Thoracic aorta (tissue), 2 donors: ENCODE measurements at places on chromosomes 5 and 9. TPM values are rescaled to one million over a fixed set of nuclear protein-coding genes. Genes with fewer than 3 reads are reported as not detected.

The SHISAL2B gene
- total RNA-seq: not detected

- DNase-seq: no peak
These were observed 38.0 kb upstream of the F2R start for GRCh38 chr5:76677849-76678472.

The TERT gene
- not detected for total RNA-seq

DNA sequence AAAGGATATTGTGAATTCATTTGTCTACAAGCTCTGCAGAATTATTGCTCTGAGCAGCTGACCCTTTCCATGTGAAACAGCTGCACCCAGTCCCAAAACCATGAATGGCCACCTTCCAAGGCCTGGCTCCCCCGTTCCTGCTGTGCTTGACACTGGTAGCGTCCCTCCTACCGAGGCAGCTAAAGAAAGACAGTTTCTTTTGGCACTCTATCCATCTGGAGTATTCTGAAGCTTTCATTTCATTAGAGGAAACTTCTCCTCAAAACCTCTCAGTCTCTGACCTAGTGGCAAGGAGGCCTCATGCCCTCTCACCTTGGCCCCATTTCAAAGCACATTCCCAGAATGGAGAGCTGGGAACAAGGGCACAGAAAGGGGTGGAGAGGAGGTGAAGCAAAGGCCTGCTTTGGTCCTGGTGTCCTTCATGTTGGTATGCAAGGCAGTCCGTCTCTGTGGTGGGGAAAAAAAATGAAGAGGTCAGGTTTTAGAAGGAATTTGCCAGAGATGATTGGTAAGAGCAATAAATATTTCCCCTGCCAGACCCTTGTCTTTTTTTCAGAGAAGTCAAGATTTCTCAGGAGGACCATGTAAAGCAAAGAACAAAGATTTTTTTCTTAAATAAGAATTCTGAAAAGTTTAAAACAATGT, 232.0 kb downstream of the RFK start:
- DNase-seq: no peak

DNA sequence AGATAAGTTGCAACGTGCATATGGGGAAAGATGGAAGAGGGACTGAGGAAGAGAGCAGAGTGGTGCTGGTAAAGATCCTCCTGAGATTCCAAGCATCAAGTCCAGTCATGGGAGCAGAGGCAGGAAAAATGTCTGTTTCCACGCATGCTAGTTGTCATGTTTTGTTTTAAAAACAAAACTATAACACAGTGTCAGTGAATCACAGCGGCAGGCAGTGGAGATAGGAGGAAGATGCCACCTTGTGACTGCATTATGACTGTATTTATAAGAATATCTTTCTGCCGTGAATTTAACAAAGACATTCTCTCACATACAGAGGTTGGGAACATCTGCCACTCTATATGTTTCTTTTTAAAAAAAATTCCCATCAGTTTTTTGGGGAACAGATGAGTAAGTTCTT, 3.7 kb upstream of the SVEP1 start:
- DNase-seq: no peak

The RANBP6 gene
- 23.6 TPM for total RNA-seq

DNA sequence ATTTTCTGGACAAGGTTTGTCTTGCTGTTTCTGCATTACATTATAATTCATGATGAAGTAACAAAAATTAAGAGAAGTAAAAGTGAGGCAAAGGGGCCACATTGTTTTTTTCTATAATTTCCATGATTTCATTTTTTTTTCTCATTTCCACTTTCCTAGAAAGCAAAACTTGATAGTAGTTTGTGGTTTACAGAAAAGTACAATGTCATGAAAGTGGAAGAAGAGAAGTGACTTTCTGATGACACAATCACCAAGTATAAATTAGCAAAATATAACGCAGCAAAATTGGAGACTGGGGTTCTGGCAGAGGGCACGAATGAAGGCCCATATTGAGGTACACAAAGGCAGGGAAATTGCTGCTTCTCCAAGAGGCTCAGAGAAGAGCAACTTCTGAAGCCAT, 5.0 kb upstream of the IFNA14 start:
- DNase-seq: no peak

The RRAGA gene
- total RNA-seq: 46.3 TPM

GRCh38 chr9:120863833-120864232, 13.2 kb downstream of the PHF19 start:
- DNase-seq: no peak
